ENCODE measurements at places on chromosomes 11 and 22.

- no peak for DNase-seq
Measured at GRCh38 chr22:49404576-49405241, 423.0 kb downstream of the BRD1 start.

DNA sequence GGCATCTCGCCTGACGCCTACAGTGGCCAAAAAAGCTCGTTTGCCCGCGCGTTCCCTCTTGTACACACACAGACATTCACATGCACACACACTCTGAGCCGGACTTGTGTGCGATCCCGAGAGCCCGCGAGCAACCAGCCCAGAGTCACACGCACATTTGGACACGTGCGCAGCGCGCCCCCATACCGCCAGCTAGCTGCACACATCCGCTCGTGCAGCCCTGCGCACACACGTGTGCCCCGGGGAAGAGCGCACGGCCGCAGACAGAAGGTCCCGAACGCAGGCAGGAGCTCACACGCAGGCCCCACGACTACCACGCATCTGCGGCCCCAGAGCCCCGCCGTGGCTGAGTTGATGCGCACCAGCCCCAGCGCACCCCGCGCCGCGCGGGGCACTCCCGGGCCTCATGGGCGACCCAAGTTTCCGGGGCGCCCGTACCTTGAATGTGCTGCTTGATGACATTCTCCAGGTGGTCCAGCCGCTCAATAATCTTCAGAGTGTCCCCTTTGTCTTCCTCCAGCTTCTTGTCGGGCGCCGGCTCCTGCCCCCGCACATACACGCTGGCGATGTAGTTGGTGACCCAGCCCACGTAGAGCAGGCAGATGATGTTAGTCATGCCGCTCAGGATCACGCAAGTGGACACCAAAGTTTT is 758 bp downstream of the GALNT18 start:
- peak; percentile 12 for DNase-seq

DNA sequence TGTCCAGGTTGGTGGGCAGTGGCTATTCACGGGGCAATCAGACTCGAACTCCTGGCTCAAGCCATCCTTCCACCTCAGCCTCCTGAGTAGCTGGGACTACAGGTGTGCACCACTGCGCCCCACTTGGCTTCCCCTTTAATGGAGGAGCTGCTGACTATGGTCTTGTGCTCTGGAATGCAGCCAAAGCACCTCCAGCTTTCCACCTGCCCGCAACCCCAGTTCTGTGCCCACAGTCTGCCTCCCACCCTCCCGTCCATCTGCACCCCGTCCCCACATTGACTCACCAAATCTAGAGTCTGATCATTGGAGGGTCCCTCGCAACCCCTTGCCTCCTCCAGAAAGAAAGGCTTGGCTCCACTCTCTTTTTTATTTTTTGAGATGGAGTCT is 41.0 kb downstream of the KCNJ4 start:
- DNase-seq: no peak

- DNase-seq: no peak
Measured at GRCh38 chr22:35103761-35104160, 37.8 kb downstream of the ISX start.

DNA sequence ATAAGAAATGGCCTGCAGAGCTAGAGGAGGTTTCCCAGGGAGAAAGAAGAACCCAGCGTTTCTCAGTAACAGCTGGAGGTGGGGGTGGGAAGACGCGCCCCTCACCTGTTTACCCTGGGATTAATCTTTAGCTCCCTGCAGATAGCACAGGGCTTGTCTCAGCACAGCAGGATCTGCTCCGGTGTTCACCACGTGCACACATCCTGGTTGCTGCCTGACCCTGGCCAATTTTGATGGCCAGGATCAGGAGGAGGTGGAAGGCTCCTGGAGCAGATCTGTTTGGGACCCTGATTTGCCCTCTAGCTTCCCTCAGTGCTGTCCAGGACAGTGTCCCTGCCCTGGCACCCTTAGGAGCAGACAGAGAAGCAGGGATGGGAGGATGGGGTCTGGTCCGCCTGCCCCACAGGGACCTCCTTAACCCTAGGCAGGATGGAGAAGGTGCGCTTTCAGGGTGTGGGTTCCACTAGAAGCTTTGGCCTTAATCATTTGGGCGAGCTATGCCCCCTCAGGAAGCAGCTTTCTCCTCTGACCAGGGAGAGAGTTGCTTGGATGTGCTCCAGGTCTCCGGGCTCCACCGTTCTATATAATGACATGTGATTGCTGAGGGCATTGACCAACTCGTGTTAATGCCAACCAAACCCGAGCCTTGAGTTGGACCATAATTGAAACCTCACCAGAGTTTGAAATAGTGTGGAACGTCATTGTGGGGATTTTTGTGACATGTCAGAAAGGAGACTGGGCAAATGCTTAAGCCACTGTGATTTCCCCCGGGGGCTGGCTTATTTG is 19.3 kb downstream of the UPB1 start:
- DNase-seq: no peak

GRCh38 chr22:33472462-33473344 is 414.5 kb upstream of the SYN3 start:
- no peak for DNase-seq

GRCh38 chr22:42388130-42388797 is 43.9 kb downstream of the NFAM1 start:
- DNase-seq: peak; percentile 90

DNA sequence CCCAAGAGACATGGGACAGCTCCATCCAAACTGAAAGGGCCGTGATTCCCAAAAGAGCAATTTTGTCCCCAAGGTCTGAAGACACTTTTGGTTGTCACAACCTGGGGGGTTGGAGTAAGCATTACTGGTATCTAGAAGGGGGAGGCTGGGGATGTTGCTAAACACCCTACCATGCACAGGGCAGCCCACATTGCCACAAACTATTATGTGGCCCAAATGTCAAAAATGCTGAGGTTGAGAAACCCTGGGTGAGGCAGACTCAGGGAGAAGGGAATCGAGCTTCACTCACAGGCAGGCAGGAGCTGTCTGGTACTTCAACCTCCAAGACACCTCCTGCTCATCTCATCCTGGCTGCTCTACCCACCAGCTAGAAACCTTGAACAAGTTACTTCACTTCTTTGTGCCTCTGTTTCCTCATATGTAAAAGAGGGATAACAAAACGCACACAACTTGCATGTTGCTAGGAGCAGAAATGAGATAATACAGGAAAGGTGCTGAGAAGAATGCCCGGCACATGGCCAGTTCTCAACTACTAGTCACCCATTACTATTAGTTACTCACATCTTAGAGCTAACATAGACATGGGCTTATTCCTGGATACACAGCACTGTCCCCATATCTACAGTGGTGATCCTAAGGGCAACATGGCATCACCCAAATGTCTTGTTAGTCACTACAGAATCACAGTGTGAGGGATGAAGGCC is 8.8 kb downstream of the SERPIND1 start:
- no peak for DNase-seq

- DNase-seq: no peak
Measured at GRCh38 chr11:47863189-47863897, 15.2 kb upstream of the NUP160 start.

DNA sequence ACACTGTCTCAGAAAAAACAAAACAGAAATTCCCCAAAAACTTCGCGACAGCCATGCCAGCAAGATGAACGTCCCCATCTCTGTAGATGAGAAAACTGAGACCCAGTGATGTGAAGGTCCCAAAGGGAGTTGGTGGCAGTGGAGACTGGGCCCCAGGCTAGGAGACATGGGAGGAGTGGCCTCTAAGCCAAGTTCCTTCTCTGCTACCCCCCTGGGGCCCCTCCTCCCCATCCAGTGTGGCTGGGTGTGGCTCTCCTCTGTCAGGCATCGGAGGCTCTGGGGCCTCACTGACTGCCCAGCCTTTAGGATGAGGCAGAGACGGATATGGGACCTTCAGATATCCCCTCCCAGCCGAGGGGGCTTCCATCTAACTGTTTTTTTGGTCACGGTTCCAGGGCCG is 9.8 kb downstream of the RELT start:
- DNase-seq: no peak

GRCh38 chr22:46462726-46463371 is 74.6 kb downstream of the CELSR1 start:
- no peak for DNase-seq

GRCh38 chr11:74755395-74755995 is 6.8 kb downstream of the RNF169 start:
- no peak for DNase-seq

GRCh38 chr22:36982136-36982535 is 37.1 kb downstream of the TST start:
- DNase-seq: no peak

GRCh38 chr11:128704517-128704916 is 10.6 kb downstream of the FLI1 start:
- DNase-seq: no peak

DNA sequence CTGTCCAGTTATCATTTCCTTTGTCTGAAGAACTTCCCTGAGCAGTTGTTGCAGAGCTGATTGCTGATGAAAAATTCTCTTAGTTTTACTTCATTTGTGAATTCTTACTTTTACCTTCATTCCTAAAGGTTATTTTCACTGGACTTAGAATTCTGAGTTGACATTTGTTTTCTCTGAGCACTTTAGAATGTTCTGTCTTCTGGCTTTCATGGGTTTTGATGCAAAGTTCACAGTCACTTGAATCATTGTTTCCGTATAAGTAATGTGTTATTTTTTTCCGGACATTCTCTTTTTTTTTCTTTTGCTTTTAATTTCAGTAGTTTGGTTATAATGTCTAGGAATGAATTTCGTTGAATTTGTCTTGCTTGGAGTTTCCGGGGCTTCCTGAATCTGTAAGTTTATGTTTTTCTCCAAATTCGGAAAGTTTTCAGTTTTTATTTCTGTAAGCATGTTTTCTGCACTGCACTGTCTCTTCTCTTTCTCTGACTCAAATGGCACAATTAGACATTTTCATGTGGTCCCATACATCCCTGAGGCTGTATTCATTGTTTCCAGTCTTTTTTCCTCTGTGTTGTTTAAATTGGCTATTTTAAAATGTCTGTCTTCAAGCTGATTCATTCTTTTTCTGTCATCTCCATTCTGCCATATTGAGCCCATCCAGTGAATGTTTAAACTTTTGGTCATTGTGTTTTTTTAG is 68.5 kb upstream of the NARS2 start:
- no peak for DNase-seq

DNA sequence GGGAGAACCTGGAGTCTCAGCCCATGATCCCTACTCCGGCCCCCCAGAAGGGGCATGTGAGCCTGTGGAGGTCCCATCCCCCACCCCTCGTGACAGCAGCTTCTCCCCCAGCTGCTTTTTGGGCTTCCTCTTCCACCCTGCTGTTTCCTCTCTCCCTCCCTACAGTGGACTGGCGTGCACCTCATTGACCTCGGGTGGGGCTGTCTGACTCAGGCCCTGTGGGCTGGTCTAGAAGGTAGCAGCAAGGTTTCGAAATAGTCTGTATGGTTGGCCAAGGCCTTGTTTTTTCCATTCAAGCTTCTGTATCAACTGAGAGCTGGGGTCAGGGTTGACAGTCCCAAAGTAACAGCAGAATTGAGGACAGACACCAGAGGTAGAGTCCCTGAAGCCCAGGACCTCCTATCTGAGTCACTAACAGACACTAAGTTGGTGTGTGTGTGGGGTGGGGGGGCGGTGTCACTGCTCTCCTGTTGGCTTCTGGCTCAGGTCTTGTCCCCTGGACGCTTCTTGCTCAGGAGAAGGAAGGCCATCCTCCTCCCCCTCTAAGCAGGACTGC is 7.7 kb downstream of the SLC37A2 start:
- DNase-seq: no peak

DNA sequence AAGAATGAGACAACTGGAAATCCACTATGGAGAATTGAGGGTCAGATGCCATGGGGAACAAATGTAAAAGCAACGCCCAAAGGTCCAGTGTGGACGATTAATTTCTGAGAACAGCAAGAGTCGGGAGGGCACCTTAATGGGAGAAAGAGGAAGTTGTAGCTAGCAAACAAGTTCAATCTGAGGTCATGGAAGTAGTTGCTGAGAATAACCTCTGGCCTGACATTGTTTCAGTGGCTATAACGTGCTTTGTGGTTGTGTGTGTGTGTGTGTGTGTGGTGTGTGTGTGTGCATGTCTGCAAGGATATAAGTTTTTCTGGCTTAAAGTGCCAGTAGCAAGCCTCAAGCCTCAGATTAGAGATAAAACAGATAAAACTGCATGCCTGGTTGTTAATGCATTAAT is 1630.1 kb upstream of the TENM4 start:
- no peak for DNase-seq

- no peak for DNase-seq
Measured at GRCh38 chr11:111019451-111019850, 226.1 kb upstream of the POU2AF2 start.

DNA sequence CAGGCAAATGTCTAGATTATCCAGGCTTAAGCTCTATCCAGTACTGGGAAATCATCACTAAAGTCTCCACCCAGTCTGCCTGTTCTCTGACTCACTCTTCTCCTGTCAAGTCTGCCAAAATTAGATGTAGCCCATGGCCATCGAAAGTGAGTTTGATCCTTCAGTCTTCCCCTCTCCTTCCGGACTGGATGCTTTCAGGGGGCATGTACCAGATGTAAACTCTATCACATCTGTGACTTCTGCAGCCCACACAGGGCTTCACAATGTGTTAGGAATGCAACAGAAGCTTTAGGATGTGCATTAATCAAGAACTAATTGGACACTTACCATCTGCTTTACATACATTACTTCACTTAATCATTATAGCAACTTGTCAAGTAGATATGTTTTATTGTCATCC is 12.3 kb downstream of the ME3 start:
- DNase-seq: no peak

GRCh38 chr11:61710019-61710418 is 29.8 kb downstream of the DAGLA start:
- DNase-seq: no peak

DNA sequence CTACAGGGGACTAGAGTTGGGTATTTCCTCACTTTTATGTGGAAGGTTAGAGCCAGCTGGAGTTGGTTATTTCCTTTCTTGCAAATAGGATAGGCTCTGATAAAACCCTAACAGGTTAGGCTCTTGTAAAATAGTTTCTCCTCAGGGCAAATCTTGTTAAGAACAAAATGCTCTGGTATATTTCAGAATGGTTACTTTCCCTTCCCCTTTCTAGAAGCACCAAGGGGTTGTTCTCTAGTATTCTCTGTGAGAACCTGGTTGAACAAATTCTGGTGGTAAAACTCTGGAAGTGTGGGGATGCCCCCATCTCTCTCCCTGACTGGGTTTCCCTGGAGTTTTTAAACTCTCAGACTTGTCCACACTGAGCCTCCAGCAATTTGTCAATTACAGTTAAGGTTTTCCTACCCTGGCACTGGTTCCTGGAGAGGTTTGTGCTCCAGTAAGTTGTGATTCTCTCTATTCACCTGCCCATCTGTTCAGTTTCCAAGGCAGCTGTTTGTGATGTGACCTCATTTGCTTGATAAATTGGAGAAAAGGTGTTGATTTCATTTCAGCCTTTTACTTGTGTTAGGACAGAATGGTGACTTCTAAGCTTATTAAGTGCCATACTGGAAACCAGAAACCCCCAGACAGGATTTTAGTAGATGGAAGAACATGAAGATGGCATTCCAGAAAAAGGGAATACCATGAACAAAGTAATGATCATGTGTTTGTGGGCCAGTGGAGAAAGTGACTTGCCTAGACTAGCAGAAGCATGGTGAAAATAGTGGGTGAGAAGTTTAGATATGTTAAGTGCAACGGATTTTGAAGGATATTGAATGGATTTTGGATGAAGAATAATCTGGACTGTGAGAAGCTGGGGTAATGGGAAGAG is 64.6 kb downstream of the EXT2 start:
- no peak for DNase-seq
